ENCODE measurements at places on chromosomes 6 and 20. TPM values are rescaled to one million over a fixed set of nuclear protein-coding genes. Genes with fewer than 3 reads are reported as not detected.

Gene ZSCAN23
- total RNA-seq = 0.87 TPM

Gene OR2H2
- total RNA-seq = not detected

Gene ENPP3
- 0.17 TPM for total RNA-seq

Gene MATN4
- total RNA-seq = not detected

Gene LST1
- not detected for total RNA-seq

Gene ZC3H12D
- total RNA-seq = 0.07 TPM

All from epithelial cell of proximal tubule (primary cell).